ENCODE measurements at places on chromosomes 11 and 22.

DNA sequence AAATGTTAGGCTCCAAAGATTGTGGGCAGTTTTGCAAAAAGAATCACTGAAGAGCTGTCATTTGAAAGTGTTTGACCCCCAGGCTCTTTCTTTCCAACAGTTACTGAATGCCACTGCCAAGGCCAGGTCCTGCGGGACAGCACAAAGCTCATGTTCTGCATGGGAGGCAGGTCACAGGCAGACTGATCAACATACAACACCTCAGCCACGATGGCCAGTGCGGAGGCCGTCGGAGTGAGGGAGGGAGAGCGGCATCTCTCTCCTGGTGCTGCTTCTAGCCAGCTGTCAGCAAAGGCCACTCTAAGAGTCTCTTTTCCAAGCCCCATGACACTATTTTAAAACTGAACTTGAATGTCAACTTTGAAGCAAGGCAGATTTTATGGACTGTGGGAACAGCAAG is 49.9 kb downstream of the ARFGAP3 start:
- no peak for DNase-seq

GRCh38 chr11:121654259-121654842 is 201.6 kb upstream of the SORL1-AS1 start:
- no peak for DNase-seq

GRCh38 chr22:29661336-29661735 is 57.9 kb downstream of the NF2 start:
- no peak for DNase-seq

- no peak for DNase-seq
Measured at GRCh38 chr11:92311616-92312449, 87.2 kb downstream of the FAT3 start.

DNA sequence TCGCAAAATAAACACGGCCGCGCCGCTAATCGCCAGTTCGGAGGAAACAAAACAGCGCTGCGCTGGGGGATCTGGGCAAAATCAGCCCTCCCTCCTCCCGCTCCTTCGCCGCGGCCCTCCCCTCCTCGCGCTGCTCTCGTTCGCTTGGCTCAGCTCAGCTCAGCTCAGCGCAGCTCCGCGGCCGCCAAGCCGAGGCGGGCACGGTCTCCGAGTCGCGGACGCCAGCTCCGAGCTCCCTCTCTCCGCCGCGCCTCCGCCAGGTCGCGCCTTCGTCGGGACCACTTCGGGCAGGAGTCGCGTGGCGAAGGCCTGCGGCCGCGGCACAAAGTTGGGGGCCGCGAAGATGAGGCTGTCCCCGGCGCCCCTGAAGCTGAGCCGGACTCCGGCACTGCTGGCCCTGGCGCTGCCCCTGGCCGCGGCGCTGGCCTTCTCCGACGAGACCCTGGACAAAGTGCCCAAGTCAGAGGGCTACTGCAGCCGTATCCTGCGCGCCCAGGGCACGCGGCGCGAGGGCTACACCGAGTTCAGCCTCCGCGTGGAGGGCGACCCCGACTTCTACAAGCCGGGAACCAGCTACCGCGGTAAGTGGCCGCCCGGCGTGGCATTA is at the start of gene SPON1:
TSS of gene SPON1 (plus strand) at position 162 of the 607 bp plus-strand sequence. CDS start at position 344, 182 bp downstream.
- no peak for DNase-seq

- DNase-seq, result no peak
Measured at GRCh38 chr22:29946220-29946619, 63.2 kb downstream of the MTMR3 start.

- no peak for DNase-seq
Measured at GRCh38 chr22:49887064-49887451, 31.2 kb downstream of the ALG12 start.

DNA sequence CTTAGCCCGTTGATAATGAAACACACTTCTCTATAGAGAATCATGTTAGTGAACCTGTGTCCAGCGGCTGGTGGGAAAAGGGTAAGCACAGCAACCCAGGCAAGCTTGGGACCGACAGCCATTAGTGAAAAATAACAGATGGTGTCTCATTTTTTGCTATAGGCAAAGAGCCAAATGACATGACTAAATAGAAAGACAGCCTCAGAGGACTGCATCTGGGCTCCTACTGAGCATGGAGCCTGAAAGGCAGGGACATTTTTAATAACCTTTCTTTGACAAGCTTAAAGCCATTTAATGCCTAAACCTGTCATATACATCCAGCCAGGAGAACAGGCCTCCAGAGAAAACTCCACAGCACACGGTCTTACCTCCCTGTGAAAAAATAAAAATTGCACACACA is 67.0 kb downstream of the FANCF start:
- DNase-seq, result no peak

GRCh38 chr22:23689414-23689813 is 1.4 kb upstream of the RGL4 start:
- DNase-seq, result no peak

DNA sequence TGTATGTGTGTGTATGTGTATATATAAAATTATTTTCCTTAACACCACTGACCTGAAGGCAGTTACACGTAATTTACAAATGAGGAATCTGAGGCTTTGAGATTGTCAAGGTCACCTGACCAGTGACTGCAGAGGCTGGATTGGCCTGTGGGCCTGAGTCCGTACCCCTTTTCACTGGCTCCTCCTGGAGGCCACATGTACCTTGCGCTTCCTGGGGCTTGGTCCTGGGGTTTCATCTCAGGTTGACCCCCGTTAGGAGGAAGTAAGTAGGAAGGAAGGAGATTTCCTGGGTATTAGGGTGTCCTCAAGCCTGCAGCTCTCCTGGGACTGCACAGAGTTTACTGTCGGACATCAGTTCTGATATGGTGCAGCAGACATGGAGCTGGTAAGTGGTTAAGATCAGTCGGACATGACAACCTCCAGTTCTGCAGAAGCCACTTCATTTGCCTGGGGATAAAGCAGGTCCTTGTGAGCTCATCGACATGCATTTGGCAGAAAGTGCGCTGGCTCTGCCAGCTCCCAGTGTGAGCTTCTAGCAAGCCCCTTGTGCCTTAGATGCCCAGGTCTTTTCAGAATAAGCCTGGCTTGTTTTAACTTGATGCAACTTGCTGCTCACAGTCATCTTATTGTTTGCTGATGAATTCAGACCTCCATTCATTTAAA is 36.6 kb downstream of the ST3GAL4 start:
- no peak for DNase-seq

GRCh38 chr11:128180441-128181087 is 406.8 kb downstream of the ETS1 start:
- DNase-seq, result no peak

GRCh38 chr11:71223081-71223405 is 29.3 kb downstream of the SHANK2 start:
- DNase-seq, result no peak

GRCh38 chr22:48653306-48653705 is 1174.4 kb downstream of the BRD1 start:
- no peak for DNase-seq

- DNase-seq, result peak; percentile 31
Measured at GRCh38 chr11:75275581-75275980, 35.0 kb downstream of the TPBGL start.

DNA sequence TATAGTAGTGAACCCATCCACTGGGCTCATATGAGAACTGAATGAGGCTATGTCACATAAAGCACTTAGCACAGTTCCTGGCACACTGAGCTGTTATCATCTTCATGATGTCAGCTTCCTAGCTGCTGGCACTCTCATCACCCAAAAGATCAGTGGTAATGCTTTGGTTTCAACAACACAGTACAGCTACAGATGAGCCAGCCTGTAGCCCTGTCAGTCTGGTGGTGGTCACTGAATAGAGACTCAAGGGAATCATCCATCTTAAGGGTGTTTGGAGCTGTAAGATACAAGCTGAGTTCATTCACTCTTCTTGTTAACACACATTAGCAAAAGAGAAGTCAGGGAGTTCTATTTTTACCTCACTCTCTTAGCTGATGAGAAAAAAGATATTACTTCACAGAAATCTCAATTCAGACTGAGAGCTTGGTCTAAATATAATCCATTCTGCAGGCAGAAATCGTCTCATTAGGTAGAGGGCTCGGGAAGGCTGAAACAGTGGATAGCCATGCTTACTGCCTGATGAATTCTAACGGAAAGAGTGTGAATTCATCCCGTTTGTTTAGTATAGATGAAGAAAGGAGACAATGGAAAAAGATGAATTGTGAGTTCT is 6.3 kb upstream of the SLC1A2 start:
- no peak for DNase-seq

- DNase-seq, result no peak
Measured at GRCh38 chr11:63537293-63538101, 889 bp downstream of the PLAAT4 start.

GRCh38 chr22:37897807-37898206 is 8.3 kb upstream of the MICALL1 start:
- no peak for DNase-seq

- no peak for DNase-seq
Measured at GRCh38 chr11:73875380-73875779, 1.3 kb downstream of the COA4 start.

GRCh38 chr11:59182457-59183151 is 10.7 kb downstream of the DTX4 start:
- no peak for DNase-seq

DNA sequence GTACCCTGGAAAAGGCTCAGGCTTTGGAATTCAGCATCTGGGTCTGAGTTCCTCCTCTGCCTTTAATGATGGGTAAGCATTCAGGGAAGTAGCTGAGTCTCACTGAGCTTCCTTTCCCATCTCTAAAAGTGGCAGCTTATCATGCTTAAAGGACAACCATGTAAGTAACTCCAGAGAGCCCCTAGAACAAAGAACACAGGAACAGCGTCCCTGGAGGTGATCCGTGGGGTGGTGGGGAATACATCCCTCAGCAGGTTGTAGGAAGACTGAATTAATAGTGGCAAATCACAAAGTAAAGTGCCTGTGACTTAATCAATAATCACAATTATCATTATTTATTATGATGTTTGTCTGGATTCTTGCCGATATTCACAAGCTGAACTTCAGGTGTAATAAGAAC is 114.7 kb upstream of the ISX start:
- no peak for DNase-seq

- DNase-seq, result no peak
Measured at GRCh38 chr11:134388590-134388989, 23.5 kb downstream of the B3GAT1 start.

DNA sequence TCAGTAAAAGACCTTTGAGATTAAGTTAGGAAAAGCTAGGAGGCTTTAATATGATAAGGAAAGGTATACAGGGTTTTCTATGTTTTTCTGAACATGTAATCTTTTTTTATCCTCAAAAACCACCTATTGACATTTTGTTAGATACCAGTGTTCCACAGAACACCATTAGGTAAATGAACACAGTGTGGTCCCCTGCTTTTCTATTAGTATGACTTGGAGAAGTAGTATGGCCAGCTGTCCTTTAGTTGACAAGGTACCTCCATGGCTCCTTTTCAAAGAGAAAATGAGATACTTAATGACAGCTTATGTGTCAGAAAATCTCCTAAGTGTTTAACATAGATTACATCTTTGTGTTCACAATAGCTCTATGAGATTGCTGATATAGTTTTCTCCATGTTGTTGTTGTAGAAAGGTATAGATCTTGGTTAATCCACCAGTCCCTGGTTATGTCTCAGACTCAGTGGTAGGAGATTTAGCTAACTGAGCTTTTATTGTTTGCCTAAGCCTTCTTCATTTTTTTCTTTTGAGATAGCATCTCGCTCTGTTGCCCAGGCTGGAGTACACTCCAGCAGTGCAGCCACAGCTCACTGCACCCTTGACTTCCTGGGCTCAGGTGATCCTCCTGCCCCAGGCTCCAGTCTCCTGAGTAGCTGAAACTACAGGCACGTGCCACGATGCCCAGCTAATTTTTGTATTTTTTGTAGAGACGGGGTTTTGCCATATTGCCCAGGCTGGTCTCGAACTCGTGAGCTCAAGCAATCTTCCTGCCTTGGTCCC is 46.0 kb downstream of the STIM1 start:
- no peak for DNase-seq

DNA sequence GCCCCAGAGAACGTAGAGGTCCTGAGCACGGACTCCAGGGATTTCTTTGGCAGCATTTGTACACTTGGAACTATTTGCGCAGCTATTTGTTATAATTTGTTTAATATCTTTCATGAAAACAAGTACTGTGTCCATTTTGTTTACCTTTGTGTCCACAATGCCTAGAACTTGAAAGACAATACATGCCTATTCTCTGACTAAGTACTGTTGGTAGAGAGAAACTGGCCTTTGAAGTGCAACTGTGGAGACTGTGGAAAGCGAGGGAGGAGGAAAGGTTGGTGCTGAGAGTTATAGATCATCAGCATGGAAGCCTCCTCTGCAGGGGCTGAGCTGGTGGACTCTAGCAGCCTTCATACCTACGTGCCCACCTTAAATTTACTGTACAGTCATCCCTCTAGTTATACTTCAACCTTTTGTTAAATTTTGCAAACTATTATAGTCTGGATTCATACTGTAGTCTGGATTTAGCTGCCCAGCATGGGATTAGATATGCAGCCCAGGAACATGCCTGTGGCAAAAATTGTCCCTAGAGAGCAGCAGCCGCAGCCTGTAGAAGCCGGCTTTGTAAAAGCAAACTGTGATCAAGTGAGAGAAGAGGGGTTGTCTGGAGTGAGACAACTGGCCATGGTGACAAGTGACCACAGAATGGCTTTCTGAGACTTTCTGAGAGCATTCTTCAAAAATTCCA is 24.2 kb upstream of the YAP1 start:
- no peak for DNase-seq

- no peak for DNase-seq
Measured at GRCh38 chr11:44892843-44893242, 57.8 kb downstream of the TP53I11 start.

GRCh38 chr11:86183694-86184093 is 60.9 kb upstream of the EED start:
- DNase-seq, result peak; percentile 14

DNA sequence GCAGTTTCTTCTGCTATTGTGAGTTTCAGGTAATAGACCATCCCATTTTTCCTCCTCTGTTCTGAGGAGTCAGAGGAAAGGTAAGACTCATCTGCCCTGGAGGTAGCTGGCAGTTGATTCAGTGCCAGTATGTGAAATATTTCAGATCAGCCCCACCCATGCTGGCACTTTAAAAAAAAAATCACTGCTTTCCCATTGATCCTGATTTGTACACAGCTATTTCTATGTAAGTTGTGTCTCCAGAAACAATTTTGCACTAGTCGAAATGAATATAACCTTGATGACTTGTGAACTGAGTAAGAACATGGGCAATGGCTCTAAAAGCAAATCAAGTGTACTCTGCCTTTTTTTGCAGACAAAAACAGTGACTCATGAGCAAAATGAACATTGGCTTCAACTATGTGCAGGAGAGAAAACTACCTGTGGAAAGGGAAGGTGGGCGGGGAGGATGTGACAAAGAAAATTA is 82.0 kb upstream of the OR5AK2 start:
- DNase-seq, result no peak

- no peak for DNase-seq
Measured at GRCh38 chr11:19689281-19690000, 23.2 kb upstream of the NAV2 start.

- DNase-seq, result no peak
Measured at GRCh38 chr22:47367107-47367690, 604.7 kb downstream of the TBC1D22A start.

- no peak for DNase-seq
Measured at GRCh38 chr22:50301581-50301991, 5.9 kb downstream of the PLXNB2 start.

DNA sequence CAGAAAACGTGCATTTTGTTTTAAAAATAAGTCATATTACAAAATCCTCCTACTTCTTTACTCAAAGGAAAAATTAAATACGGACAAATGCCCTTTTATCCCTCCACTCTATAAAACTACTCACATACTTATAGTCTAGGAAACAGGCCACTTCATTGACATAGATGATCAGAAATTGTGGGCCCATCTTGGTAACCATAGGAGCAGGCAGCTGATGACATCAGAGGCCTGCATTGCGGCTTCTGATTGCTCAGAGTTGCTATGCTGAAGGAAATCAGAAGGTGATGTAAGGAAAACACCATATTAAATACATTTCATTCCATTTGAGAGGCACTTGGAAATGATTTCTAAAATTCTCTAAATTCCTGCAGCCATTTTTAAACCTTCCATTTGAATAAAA is 27.0 kb downstream of the FAM76B start:
- no peak for DNase-seq

All from stimulated activated CD4-positive, alpha-beta T cell treated with anti-CD3 and anti-CD28 coated beads, TNF-alpha, amount 100 ng/mL, for 1 hour (primary cell).